Peyer's patch (tissue), 4 donors: ENCODE measurements at places on chromosomes 4 and X.

DNA sequence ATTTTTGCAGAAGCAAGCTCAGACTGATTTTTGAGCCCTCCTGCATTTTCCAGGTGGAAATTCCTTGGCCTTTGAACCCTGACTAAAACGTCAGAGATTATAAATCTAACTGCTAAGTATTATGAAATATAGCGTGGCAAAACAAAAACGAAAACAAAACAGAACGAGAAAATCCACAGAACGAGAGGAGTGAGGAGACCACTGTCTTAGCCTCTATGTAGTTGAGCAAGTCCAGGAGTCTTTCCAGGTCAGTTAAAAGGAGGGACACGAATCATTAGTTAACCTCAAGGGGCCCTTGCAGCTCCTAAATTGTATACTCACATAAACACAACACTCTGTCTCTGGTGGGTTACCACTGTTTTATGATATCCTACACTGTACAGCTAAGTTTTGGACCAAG is 80.2 kb downstream of the SYNPO2 start:
- DNase-seq, result no peak

DNA sequence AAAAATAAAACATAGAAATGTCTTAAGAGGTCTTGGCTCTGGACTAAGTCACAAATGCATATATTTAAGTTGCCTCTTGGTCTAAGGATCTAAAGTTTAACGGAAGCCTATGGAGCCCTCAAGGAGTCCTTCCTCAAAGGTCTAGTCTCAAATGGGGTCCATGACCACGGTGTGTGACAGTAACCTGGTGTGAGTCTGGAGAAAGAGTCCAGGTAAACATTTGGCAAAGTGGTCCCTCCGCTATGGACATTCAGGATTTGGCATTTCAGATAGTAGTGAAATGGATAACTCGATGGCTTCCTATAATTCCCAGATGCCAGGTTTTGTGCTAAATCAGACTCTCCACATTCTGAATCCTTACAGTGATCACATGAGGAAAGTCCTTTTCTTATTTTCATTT is 44.2 kb downstream of the RHOH start:
- DNase-seq, result no peak

DNA sequence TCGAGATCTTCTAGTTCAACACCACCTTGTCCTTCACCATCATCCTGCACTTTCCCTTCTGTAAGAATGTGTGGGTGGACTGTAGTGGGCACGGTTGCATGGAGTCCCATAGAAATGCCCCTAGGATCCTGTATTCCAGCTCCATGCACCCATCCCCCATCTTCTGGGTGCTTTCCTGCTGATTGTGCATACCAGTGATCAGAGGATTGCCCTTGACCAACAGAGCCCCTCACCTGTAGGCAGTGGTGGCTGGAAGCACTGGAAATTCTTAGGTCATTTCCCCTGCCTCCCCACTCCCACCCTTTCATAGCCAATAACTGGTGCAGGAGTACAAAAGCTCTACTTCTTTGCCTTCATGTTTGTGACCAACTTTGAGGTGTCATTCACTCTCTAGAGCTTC is 213.4 kb upstream of the ARSJ start:
- DNase-seq, result no peak

GRCh38 chrX:50769389-50770063 is 44.5 kb downstream of the SHROOM4 start:
- peak; percentile 70 for DNase-seq

DNA sequence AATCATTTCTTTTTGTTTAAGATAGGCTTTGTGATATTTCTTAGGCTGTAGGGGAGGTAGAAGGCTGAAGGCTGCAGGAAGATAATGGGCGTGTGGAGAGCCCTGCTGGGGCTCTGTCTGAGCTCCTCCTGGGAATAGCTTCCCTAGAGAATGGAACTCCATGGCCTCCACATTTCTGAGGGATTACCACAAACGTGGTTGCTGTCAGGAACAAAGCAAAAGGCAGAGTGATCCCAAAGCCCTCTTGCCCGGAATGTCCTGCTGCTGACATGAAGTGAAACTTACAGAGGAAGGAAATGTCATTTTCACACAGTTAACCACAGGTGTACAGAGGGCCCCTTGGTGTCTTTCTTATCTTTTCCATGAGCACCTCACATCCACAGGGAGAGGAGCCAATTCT is 89.3 kb downstream of the DDIT4L start:
- no peak for DNase-seq

GRCh38 chrX:10159145-10159468 is 2.3 kb downstream of the CLCN4 start:
- DNase-seq, result no peak

DNA sequence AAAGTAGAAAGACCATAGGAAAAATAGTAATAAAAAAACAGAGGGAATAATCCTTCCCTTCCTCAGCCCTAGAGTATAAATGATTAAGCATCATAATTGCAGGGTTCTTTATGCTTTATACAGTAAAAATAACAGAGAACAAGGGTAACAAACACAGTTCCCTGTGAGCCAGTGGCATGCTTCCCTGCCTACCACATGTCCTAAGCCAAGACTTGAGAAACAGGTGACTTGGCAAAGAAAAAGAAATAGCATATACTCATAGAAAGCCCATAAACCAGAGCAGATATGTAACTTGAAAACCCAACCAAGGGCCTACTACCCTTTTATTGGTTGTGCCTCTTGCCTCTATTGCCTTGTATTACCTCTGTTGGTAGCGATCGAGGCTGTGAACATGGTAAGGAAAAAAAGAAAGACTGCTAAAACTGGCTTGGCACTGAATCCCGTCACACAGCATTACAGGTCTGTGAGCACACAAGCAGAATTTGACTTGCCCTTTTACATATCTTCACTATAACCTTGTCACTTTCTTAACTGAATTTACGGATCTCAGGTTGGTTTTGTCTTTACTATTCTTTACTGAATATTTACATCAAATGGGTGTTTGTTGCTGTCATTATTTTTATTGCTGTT is 30.9 kb upstream of the MYOZ2 start:
- DNase-seq, result no peak

DNA sequence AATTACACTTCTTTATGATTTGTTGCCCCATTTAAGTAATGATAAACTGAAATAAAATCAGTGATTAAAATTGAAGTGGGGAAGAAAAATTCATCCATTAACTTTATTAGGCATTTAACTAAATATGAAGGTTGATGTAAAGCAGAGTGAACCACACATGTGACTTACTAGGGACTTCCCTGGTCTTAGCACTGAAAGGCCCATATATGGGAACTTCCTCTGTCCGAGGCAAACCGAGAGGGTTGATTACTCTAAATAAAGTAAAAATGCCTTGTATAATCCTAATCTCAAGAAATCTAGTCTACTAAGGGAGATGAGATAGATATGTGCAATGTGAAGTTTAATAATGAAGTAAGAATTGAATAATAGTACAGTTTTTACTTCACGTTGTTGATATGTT is 403.9 kb upstream of the RPS6KA3 start:
- DNase-seq, result no peak

DNA sequence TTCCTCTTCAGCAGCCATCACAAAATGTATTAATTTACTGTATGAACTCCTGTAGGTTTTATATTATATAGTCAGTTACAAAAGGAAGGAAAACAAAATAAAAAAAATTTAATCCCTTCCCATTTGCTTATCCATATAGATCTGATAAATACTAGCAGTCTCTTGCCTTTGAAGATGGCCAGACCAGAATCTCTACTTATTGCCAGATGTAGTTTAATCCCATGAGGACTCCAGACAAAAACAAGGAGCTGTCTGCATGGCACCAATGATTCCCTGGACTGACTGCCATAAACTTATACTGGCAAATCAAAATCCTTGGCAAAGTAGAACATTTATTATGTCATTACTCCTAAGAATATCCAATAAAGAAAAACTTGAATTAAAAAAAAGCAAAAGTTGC is 223.3 kb upstream of the MAB21L2 start:
- DNase-seq, result no peak

DNA sequence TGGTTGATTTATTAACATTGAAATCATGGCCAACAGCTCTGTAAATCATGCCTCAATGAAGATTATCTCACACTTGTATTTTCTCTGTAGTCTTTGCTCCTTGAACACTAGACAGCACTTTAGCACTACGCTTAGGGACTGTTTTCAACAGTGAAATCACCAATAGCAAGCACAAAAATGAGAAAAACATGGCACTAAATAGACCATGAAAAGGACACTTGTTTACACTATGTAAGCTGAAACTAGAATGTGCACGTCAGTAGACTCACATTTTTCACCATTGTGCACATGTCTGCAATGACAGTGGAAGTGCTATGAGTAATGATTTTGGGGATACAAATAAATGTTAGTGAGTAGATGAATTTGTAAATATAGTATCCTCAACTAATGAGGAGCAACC is 3.1 kb downstream of the BMP2K start:
- DNase-seq, result no peak

GRCh38 chr4:40057586-40058091 is 989 bp downstream of the N4BP2 start:
- DNase-seq, result peak; percentile 92

DNA sequence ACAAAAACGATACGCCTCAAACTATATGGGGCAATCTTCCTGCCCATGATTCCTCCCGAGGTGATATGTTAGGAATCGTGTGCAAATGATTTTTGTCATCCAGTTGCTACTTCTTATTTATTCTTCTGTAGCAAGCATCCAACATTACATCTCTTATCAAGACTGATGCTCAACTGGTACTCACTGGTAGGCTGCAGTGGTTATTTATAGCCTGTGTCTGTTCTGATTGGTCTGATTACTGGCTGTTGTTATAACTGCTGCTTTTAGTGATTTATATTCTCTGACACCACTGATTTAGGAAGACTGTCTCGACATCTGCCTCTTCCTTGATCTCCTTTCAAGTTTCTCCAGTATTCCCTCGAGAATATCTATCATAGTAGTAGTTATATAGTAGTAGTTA is 165.8 kb downstream of the LARP7 start:
- DNase-seq, result no peak

DNA sequence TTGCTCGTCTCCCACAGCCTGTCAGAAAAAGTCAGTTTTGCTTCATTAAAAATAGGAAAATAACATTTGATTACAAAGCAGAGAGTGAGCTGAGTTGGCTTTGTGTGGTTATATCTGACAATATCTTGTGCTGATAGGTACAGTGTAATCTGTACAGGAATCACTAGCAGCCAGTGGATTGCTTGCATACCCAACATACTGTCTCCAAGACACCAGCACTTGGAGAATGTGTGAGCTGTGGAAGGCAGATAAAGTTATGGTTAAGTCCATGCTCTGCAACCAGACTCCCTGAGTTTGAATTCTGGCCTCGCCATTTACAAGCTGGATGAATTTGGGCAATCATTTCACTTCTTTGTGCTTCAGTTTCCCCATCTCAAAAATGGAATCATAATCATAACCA is 57.5 kb upstream of the TMPRSS11F start:
- DNase-seq, result no peak

DNA sequence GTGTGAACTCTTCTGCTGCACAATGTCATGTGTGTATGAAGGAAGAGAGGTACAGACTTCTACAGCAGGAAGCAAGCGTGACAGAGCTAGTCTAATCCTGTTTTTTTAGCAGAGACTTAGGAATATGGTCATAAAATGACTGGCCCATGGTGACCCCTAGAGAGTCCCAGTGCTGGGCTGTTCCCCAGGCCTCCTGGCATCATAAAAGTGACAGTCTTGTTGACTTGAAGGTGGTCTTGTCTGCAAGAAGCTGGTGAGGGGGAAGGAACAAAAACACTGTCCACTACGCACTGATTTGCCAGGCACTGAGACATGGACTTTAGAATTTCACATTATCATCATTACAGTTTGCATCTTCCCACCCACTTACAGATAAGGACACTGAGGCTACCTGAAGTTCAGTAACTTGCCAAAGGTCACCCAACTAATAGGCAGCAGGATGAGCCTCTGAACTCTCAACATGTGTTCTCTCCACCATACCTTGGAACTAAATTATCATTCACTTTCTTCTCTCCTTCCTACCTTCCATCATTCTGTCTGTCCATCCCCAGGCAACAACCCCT is 63.0 kb downstream of the HADH start:
- no peak for DNase-seq

DNA sequence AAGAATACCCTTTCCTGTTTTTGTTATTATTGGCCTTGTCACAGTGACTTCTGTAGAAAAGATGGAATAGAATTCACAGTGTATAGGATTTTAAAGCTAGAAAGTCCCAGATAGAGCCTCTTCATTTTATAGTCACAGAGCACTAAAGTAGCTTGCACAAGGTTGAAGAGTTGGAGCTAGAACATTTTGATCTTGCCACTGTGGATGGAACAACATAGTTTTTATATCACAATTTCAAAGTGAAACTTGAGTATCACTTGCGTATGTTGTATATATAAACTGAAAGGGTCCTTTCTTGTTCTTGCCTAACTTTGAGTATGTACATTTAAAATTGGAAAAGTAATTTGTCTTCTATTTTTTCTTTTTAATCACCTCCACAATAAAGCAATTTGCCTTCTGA is 2.7 kb downstream of the USO1 start:
- DNase-seq, result no peak

DNA sequence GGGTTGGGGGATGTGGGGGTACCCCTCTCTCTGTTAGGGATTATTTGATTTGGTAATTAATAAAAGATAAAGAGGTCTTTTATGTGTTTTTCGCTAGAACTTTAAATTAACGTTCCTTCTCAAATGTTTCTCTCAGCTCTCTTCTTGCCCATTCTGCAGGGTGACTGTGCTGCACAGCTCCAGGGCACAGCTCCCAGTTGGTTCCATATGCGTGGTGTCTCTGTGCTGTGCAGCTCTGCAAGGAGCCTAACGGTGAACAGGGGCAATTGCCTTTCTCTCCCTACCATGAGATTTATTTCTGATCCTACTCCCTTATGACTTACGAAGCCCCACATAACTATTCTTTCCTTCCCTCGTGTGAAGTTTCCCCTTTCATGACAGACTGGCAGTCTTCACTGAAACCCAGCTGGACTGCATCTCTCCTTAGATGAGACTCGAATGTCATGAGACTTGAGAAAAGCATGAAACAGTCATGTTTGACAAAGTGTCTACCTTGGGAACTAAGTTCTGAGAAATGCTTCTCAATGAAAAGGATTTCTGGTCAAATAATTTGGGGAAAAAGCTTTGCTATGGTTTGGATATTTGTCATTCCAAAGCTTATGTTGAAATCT is 50.2 kb upstream of the SPRY1 start:
- DNase-seq, result no peak

GRCh38 chr4:102826105-102826889 is 1.1 kb downstream of the UBE2D3 start:
- DNase-seq, result no peak

GRCh38 chr4:84582302-84582987 is 482 bp upstream of the CDS1 start:
- DNase-seq, result peak; percentile 99

GRCh38 chrX:4932790-4933189 is 1219.3 kb upstream of the PRKX start:
- no peak for DNase-seq

DNA sequence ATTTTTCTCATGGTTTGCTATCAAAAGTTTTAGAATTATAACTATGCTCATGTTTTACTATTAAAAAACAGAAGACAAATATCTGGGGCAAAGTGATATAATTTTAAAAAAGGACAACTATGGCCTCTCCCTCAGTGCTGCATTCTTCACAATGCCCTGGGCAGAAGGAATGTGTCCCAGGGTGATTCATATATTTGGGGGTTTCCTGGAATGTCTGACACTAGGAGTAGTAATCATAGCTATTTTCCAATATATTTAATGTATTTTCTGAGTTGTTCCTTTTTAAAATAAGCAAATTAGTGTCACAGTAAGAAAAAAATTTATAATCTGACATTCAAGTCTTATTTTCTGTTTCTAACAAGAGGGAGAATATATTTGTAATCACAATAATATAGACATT is 281.7 kb downstream of the UNC5C start:
- no peak for DNase-seq
